Forelimb muscle (tissue), 1 donor: ENCODE measurements at places on chromosomes 12 and 14.

GRCh38 chr14:102602421-102603292 is 10.2 kb downstream of the RCOR1 start:
- DNase-seq = no peak

- DNase-seq = no peak
These were observed 34.4 kb downstream of the TMEM116 start for GRCh38 chr12:111978545-111978944.

DNA sequence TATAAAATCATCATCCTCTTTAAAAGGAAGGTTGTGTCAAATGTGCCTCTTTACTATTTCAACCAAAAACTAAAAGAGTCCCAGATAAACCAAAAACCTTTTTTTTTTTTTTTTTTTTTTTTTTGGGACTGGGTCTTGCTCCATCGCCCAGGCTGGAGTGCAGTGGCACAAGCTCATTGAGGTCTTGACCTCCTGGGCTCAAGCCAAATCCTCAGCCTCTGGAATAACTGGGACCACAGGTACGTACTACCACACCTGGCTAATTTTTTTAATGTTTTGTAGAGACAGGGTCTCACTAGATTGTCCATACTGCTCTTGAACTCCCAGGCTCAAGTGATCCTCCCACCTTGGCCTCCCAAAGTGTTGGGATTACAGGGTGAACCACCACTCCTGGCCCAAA is 16.4 kb upstream of the SELPLG start:
- DNase-seq = no peak

DNA sequence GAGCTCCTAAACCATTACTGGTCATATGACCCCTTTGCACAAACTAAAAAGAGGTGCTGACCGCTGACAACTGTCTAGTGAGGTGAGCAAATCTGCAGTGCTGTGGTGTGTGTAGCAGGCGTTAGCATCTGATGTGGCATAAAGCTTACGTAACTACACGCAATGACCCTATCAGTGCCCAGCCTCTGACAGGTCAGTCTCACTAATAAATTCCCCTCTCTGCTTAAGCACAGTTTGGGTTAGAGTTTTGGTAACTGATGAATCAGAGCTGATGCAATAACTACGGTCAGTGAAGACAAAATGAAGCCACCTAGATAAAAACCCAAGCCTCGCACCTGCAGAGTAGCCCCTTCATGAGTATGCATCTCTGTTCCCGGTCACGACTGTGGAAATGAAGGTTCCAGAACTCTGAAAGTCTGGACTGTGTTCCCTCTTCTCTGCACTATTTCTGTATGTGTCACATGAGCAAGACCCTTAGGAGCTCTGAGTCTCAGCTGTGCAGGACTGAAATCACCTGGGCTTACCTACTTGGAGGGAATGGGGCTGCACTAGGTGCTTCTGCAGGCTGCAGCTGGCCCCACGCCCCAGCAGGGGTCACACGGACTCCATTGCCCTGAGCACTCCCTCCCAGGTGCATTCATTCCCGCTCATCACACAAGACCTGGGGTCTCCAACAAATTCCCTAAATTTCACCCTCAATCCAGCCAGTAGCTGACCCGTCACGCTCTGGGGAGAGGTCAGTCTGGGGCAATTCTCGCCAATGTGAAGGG is 54.4 kb downstream of the RIMBP2 start:
- no peak for DNase-seq
